ENCODE measurements at places on chromosomes 5 and 9.

GRCh38 chr5:149838881-149839739, 105.5 kb downstream of the PDE6A start:
- DNase-seq, result no peak

- DNase-seq, result no peak
Observed at GRCh38 chr9:35695943-35696401, 6.2 kb upstream of the TPM2 start.

DNA sequence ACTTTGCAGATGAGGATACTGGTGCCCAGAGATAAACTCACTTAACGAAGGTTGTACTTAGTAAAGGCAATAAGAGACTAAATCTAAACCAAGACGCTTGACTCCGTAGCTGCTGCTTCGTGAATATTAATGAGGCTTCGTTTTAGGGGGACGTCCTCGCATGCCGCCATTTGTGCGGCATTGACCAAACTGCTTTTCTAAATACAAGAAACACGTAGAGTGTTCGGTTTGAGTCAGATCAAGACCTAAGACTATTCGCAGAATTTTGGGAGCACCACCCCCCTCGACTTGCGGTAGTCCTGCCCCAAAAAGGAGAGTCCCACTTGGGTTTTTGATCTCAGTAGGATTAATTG, 1.1 kb downstream of the NPM1 start:
- peak; percentile 30 for DNase-seq

GRCh38 chr5:38551030-38552017, 5.1 kb downstream of the LIFR start:
- no peak for DNase-seq

- no peak for DNase-seq
Observed at GRCh38 chr9:17480966-17481365, 97.9 kb upstream of the SH3GL2 start.

GRCh38 chr5:171680485-171680884, 105.1 kb upstream of the SMIM23 start:
- no peak for DNase-seq

DNA sequence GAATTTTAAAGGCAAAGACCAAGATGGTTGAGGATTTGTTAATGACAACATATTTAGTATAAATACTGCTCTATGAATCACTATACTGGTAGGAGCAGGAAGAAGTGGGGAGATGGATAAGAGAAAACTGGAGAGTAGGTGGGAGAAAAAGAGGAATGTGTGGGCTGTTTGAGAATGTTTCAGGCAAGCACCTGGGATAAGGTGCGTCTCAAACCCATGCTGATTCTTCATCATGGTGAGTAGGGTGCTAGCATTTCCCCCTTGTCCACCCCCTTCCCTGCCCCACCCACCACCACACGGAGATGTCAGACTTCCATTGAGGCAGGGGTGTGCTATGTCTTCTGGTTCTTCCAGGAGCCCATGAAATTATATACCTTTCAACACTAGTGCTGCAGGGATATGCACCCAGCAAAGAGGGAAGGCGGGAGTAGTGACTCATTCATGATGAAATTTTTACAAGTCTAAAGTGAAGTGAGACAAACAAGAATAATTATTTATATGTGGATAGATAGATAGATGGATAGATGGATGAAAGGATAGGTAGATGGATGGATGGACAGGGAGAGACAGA, 54.3 kb downstream of the MTX3 start:
- DNase-seq, result no peak

DNA sequence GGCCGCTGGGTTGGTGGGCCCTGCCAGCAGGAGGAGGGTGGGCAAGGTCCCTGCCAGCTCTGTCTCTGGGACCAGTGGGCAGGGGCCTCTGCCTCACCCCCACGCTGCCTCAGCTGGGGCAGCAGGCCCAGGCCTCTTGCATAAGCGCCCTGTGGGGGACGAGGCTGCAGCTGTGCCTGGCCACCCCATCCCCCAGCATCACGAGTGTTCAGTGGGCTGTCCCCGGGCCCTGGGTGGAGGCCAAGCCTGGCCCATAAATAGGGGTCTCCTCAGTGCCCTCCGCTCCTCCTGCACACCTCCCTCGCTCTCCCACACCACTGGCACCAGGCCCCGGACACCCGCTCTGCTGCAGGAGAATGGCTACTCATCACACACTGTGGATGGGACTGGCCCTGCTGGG, at the start of gene PTGDS:
Gene PTGDS (plus strand): TSS at position 282 of the 400 bp plus-strand sequence. CDS start 75 bp downstream, at position 357.
- no peak for DNase-seq

DNA sequence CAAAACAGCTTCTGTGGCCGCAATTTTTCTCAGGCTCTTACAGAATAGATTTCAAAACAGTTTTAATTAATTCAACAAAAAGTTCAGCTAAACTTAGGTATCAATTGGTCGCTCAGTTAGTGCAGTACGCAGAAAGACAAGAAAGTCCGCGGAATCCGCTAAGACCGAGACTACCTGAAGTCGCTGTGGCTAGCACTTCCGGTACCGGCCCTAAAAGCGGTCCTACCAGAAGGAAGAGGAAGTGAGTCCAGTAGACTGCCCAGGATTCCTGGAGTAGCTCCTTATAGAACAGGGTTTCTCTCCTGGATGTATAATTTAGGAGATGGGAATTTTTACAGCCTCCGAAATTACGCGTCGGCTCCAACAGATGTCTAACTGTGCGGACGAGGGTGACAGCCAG, 16.6 kb upstream of the PCDHB2 start:
- DNase-seq, result no peak

DNA sequence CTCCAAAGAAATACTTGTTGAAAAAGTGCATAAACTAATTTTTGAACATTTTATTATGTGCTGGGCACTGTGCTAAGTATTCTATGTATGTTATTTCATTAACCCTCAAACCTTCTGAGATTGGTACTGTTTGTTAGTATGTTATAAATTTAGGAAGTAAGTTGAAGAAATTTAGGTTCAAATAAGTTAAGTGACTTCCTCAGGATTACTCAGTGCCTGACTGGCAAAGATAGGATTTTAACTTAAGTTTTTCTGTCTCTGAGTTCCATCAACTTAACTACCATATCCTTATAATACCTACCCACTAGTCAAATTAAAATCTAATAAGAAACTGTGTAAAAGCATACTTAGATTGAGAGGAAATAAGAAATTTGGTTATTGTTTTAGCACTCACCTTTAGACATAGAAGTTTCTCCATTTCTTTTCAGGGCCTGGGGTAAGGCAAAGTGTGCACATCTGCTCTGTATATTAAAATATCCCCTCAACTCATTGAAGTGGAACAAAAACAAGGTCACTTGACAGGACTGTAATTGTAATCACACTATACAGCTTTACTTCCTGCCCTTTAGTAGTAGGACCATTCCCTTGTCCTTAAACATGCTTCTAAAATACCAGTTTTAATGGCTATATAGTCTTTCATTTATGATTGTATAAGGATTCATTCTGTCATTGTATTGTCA, 15.2 kb downstream of the TGFBR1 start:
- DNase-seq, result no peak

DNA sequence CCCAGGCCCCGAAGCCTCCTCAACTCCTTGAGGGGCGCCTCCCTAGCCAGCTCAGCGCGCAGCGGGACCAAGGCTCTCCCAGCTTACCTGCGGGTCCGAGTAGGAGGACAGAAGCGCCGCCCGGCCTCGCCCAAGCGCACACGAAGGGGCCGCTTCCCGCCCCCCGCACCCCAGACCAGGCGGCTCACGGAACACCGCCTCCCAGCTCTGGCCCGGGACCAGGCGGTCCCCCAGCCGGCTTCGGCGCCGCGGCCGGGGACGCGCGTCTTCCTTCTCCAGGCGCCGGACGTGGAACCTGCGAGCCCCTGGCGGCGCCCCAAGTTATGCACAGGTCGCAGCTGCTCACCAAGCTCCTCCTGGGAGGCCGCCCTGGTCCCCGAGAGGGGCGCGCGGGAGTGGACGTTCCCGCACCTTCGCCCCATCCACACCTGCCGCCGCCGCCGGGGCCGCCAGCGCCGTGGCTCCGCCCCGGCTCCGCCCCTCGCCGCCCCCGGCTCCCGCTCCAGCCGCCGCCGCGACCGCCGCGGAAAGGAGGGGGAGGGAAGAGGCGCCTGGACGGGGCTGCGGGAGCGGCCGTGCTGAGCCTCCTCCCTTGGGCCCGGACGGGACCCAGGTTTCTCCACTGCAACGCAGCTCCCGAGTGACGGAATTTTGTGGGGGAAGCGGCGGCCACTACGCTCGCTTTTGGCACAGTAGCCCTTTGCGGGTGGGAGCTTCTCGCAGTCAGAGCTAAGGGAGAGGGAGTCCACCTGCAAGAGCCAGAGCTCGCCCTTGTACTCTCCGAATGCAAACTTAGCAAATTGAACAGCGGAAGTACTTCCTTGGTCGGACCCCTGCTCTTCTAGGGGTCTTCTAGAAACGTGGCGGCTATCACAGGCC, 77.5 kb upstream of the IFNE start:
- DNase-seq, result peak; percentile 14

DNA sequence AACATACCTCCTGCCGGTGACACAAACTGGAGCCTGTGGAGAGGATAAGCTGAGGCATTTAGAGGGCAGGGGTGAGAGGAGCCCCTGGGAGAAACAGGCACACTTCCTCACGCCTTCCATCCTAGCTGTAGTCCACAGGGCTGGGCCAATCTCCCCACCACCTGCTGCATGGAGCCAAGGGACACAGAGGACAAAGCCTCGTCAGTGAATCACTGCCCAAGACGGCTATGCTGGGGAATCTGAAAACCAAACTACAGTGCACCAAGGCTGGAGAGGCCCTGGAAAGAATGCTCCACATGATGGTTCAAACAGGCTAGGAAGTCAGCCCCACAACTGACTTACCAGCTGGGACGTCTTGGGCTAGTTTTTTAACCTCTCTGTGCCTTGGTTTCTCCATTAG, 57.0 kb downstream of the SHB start:
- no peak for DNase-seq

DNA sequence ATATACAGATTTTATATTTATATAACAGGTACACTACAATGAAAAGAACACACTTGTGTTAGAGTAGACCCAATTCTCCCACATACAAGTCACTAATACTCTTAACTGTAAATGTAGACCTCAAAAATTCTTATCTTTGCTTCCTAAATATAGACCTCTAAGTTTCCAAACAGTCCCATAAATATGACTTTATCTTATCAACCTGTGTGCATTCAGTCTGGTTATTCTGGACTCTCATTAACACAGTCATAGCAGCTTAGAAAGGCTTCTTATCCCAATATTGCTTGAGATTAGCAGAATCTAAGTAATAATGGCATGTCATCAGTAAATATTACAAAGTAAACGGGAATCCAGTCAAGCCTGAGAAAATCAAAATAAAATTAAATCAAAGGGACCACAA, 161.1 kb downstream of the FBXL17 start:
- DNase-seq, result no peak

DNA sequence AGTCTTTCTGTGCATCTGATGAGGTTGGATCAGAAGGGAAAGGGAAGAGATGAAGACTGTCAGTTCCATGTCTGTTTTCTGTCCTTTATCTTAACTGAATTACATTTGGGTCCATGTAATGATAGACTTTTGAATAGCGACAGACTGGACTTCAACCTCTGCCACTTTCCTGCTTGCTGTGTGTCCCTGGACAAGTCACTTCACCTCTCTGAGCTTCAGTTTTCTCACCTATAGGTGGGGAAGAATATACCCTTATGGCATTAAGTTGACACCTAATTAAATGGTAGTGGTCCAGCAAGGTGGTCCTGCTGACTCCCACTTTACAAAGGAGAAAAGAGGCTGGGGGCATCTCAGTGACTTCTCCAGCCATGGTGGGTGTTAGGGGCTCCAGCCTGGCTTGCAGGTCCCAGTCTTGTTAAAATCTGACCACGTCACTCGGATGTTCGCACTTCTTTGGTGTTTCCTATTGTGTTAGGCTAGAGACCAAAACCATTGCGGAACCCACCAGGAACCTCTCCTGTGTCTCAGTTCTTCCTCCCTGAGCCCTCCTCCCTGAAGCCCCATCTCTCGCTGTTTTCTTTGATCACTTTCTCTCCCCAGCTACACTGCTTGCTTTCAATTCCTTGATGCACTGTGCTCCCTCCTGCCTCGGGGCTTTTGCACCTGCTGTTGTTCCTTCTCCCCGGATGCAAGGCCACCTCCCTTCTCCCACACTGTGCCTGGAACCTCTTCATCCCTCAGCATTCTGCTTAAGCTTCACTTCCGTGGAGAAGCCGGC, 256.5 kb downstream of the NSG2 start:
- DNase-seq, result no peak

GRCh38 chr5:25107853-25108252, 463.1 kb upstream of the CDH10 start:
- no peak for DNase-seq
